Fibroblast of skin of right quadriceps (primary cell): ENCODE measurements at places on chromosomes 6 and 20.
A peak's percentile ranks its signal among the peaks of the same experiment; 100 is the strongest.

GRCh38 chr6:38150681-38151296, 331.3 kb downstream of the ZFAND3 start:
- no peak for DNase-seq

DNA sequence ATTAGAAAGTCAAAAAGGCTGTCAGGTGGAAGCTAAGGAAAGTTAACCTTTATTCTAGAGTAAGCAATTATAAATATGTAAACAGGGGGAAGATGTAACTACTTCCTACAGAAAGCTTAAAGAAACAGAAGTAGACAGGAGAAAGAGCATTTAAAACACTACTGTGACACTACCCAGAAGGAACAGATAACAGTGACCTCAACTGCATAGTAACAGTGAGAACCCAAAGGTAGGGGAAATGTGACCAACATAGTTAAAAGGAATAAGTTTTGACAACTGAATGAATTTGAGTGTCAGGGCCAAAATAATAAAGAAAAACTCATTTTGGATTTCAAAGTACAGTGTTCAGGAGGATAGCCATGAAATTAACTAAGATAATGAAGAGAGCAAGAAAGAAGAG, 43.5 kb downstream of the IBTK start:
- DNase-seq = no peak

GRCh38 chr6:25417046-25417605, 138.0 kb downstream of the CARMIL1 start:
- DNase-seq = no peak

DNA sequence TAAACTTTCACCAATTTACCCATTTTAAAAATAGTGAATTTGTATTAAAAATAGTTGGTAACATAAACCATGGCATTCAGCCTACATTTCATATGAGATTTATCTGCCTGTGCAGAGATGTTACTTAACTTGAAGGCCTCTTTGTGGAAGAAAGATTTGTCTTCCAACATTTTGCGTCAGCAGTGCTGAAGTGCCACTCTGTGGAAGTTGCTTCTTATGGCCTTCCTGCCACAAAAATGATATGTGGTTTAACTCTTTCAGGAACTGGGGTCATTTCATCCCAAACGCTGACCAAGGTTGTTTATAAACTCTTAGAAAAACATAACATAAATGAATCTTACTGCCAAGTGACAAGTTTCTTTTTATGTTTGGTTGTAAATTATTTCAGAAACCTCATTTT, 246.8 kb downstream of the ARID1B start:
- peak; percentile 34 for DNase-seq

DNA sequence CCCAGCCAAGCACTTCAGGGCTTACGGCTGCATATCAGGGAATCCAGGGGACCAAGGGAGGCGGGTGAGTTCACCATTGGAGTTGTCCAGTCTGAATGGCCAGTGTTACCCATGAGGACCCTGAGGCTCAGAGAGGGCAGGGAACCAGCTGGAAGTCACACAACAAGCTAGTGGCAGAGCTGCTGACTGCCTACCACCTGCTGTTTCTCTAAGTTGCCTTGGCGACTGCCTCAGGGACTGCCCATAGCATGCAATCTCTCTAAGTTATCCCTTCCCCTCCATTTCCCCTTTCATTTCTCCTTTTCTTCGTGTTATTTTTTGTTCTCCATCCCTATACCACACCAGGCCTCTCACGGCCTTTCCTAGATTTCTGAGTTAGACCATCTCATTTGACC, 71.8 kb upstream of the SIRPA start:
- no peak for DNase-seq

- peak; percentile 72 for DNase-seq
Observed at GRCh38 chr6:117482240-117483003, at the start of gene DCBLD1. Gene DCBLD1 (plus strand): TSS chr6:117482674. CDS start chr6:117482782, 108 bp downstream.

DNA sequence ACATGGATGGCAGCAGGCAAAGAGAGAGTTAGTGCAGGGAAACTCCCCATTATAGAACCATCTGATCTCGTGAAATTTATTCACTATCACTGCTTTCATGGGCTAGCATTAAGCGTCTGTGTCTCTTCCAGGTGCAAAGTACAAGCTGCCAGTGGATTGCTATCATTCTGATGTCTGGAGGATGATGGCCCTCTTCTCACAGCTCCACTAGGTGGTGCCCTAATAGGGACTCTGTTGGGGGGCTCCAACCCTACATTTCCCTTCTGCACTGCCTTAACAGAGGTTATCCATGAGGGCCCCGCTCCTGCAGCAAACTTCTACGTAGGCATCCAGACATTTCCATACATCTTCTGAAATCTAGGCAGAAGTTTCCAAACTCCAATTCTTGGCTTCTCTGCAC, 347.8 kb upstream of the HS3ST5 start:
- no peak for DNase-seq

- no peak for DNase-seq
Observed at GRCh38 chr20:53569606-53570307, 23.9 kb downstream of the ZNF217 start.

DNA sequence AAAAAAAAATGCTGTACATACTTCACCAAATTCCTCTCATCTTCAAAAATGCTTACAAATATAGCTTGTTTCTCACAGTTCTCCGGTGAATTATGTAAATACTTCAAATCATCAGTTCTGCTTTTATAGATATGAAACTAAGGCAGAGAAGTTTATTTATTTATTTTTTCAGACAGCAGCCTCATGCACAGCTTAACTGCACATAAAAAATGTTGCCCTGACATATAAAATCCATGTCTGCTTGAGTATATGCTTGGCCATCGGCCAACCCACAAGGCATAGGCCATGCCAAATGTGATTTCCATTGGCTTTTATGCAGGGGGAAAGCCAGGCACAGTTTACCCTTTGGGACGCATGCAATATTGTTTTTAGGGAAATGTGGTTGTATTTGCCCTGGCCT, 57.3 kb upstream of the PHACTR2 start:
- peak; percentile 59 for DNase-seq

DNA sequence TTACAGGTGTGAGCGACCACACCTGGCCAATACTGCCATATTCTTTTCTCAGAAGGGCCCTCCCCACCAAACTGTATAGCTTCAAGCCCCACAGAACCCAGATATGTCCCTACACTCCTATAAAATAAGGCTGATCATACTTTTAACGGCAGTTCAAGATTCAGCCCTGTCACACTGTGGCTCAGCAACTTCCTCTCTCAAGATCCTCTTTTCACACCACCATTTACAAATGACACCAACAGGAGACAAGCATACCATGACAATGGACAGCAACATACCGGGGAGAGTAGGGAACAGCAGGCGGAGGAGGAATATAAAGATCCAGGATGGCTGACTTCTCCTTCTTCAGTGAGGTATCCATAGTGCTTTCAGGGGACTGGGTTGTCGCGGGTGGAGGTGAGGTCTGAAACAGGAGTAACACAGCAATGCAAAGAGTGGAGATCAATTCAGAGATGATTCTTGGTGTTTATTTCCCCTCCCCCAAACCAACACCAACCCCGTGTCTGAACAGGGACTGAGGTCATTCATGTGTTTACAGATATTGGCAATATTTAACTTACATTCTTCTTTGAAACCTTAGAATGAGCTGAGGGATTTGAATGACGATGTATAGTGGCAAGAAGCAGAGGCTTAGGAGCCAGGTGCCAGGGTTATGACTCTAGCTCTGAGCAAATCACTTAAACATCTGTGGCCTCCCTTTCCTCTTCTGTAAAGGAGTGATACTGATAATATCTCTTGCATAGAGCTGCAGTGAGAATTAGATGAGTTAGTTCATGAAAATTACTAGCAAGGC, 57.6 kb upstream of the IPCEF1 start:
- DNase-seq = peak; percentile 66

DNA sequence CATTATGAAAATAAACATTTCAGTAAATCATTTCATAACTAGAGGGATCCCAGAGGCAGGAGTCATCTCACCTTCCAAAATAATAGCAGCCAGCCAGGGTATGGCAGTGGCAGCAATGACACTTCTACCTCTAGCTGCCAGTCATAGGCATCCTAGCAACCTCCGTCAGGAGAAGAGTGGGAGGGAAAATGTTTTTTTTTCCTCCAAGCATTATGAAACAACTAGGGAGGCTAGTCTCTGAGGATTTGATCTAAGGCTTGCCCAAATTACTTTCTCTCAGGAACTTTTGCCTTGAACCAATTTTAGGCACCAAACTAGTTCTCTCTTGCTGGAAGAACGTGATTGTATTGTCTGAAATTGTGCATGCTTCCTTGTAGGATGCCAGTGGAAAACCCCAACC, 208.7 kb upstream of the PREP start:
- DNase-seq = no peak

GRCh38 chr6:166106076-166106686, 61.5 kb downstream of the TBXT start:
- peak; percentile 54 for DNase-seq

GRCh38 chr20:37378785-37379598, 33.1 kb downstream of the SRC start:
- peak; percentile 67 for DNase-seq

- DNase-seq = no peak
Observed at GRCh38 chr6:138491017-138491416, 8.3 kb downstream of the NHSL1 start.

- no peak for DNase-seq
Observed at GRCh38 chr20:36478137-36478905, 63.0 kb upstream of the MYL9 start.

GRCh38 chr6:78430521-78430920, 436.8 kb upstream of the IRAK1BP1 start:
- no peak for DNase-seq

GRCh38 chr6:107345393-107345792, 114.0 kb downstream of the PDSS2 start:
- no peak for DNase-seq

- no peak for DNase-seq
Observed at GRCh38 chr6:11495565-11496145, 41.9 kb upstream of the TMEM170B start.

- DNase-seq = no peak
Observed at GRCh38 chr20:33611106-33611505, 51.0 kb upstream of the C20orf144 start.

DNA sequence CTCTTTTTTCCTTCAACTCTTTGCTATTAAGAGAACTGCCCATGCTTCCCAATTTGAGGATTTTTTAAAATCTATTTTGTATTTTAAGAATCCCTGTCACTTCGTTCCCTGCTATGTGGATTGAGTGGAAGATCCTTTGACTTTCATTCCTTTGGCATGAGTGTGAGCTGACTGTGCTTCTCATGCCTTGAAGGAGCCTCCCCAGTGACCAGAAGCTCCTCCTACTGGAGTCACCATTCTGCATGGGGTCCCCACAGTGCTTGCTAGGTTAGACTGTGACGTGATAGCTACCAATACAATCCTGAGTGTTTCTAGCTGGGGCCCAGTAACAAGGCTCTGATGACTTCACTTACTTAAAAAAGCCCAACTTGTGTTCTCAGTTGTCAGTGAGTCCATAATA, 104.4 kb upstream of the LAMP5 start:
- peak; percentile 88 for DNase-seq

DNA sequence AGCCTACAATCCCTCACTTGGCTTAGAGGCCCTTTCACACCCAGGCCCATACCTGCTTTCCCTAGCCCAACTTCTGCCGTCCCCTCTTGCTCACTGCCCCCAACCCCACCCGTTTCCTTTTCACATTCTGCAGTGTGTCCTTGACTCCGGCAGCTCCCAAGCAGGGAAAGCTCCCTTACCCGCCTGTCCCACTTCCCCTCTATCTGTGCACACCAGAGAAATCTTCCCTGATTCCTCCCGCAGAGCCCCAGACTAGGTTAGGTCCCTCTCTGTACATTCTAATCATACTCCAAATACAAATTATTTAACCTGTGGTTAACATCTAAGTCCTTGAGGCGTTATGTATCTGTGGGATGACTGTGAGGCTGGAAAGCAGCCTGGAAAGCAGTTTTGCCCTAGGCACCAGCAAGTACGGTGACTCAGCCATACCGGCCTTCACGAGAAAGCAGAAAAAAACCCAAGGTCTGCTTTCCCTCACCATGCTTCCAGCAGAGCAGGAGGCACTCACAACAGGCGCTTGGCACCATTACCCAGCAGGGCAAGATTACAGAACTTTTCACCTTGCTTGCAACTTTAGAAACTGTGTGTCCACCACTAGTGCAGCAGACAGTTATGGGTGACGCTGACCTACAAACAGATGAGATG, 22.3 kb downstream of the ELOVL5 start:
- peak; percentile 97 for DNase-seq

- DNase-seq = peak; percentile 27
Observed at GRCh38 chr6:47209632-47210031, 100.1 kb downstream of the TNFRSF21 start.
